ENCODE measurements at places on chromosomes 3 and 15. TPM values are rescaled to one million over a fixed set of nuclear protein-coding genes. Genes with fewer than 3 reads are reported as not detected.

SLC38A3 gene
- total RNA-seq, result not detected

HYAL2 gene
- 87.0 TPM for total RNA-seq

TMOD3 gene
- 21.5 TPM for total RNA-seq

SPESP1 gene
- total RNA-seq, result 5.9 TPM

GP5 gene
- total RNA-seq, result 0.31 TPM

CMTM8 gene
- 1.5 TPM for total RNA-seq
